Activated T-cell treated with anti-CD3 and anti-CD28 coated beads for 24 hours (primary cell): ENCODE measurements at places on chromosomes 16 and 17.

- DNase-seq, result no peak
Measured at GRCh38 chr17:27333410-27333980, 39.6 kb downstream of the WSB1 start.

GRCh38 chr16:22347100-22347820 is 27.2 kb downstream of the CDR2 start:
- no peak for DNase-seq

- no peak for DNase-seq
Measured at GRCh38 chr17:79976451-79976850, 59.2 kb downstream of the TBC1D16 start.

GRCh38 chr16:81697616-81698309 is 81.3 kb upstream of the PLCG2 start:
- DNase-seq, result no peak

GRCh38 chr17:27486741-27487140 is 30.5 kb downstream of the KSR1 start:
- DNase-seq, result no peak

- no peak for DNase-seq
Measured at GRCh38 chr17:36182176-36183000, 6.0 kb upstream of the TBC1D3B start.

- no peak for DNase-seq
Measured at GRCh38 chr16:71837150-71837549, 8.6 kb upstream of the ATXN1L start.

DNA sequence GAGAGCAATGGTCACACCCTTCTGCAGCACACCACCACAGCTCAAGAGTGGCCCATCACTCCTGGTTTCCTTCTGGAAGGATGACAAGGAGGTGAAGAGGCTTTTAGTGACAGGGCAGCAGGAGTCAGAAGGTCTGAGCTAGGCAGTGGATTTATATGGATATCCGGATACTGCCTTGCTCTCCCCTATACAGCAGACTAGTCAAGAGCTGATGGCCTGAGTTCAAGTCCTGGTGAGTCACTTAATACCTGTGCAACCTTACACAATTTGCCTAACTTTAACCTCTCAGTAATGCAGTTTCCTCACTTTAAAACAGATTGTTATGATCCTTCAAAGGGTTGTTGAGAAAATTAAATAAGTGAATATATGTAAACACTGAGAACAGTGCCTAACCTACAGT is 22.9 kb downstream of the MYO18A start:
- DNase-seq, result no peak

GRCh38 chr17:9331279-9332131 is 244.1 kb downstream of the STX8 start:
- no peak for DNase-seq

GRCh38 chr16:75236232-75236631 is 15.2 kb downstream of the BCAR1 start:
- no peak for DNase-seq

GRCh38 chr16:81570151-81570846 is 125.7 kb downstream of the CMIP start:
- DNase-seq, result no peak

- DNase-seq, result no peak
Measured at GRCh38 chr16:11658896-11659708, 9.2 kb upstream of the SNN start.
